Activated CD8-positive, alpha-beta memory T cell treated with anti-CD3 and anti-CD28 coated beads, Interleukin-2, amount 10 ng/mL, durations not matched to agents 7 days and 5 days (primary cell): ENCODE measurements at places on chromosomes 2 and 18.

GRCh38 chr18:11073971-11074370, 75.4 kb downstream of the PIEZO2 start:
- no peak for DNase-seq

GRCh38 chr2:217398860-217399259, 539.0 kb upstream of the TNP1 start:
- no peak for DNase-seq

DNA sequence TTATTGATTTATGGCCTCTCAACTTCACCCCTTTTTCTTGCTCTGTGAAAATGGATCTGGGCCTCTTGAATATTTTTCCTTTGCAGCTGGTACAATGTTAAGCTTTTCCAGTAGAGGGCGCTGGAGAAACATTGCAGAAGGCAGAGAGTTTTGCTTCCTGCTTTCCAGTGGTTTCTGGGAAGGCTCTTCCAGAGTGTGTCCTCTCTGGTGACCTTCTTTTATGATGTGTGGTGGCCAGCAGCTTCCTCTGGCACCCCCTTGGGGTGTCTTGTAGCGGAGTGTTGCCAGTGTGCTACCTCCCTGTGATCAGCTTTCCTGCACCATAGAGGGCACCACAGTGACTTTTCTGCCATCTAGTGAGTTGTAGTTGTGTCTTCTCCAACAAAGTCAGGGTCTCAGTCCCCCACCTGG, 25.4 kb upstream of the MGAT5 start:
- DNase-seq = no peak

- no peak for DNase-seq
Measured at GRCh38 chr2:222289278-222290160, 9.3 kb downstream of the PAX3 start.

DNA sequence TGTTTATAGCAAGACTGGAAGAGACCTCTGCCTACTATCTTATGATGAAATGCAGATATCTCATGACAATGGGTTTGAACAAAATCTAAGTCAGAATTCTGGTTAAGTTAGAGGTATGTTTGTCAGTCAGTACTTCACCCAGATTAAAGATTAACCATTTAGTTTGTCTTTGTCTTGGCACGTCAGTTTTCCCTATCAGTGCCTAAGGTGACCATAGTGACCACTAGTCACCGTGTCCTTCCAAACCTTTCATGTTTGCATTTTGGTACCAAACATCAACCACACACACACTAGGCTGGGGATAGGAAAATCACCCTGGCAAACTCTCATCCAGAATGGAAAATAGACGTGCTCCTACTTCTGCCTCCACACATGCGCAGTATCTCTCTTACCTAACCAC, 248.9 kb downstream of the PIEZO2 start:
- DNase-seq = no peak

DNA sequence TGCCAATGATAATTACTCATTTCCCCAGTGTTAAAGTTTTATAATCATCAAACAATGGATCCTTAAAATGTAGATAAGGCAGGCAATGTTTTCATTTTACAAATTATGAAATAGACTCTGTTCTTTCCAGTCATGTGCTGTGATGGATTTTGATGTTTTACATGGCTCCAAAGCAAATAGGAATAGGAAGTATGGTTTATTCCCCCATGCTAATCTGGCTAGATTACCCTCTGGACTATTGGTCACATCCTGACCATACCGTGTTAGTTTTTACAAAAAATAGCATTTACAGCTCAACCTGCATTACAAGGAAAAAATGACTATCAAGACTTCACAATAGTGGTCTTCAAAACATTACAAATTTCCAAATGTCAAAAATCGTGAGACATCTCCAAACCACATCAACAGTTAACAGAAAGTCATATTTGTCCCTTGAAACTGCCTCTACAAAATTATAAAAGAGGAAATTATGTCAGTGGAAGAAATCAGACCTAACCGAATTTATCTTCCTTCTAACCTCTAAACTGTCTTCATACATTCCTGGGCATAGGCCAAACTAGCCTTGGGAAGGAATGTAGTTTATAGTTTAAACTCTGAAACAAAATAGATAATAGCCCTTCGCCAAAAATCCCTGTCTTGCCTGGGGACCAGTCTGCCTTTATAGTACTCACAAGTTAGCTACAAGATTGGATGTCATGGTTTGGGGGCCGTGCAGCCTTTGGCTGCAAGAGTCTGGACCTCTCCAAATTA, 1941.2 kb upstream of the CELF4 start:
- DNase-seq = no peak

GRCh38 chr2:71668326-71669057, 215.1 kb downstream of the DYSF start:
- DNase-seq = no peak

GRCh38 chr2:9884436-9884835, 41.2 kb downstream of the TAF1B start:
- DNase-seq = no peak
